ENCODE measurements at places on chromosomes 4 and X. TPM values are rescaled to one million over a fixed set of nuclear protein-coding genes. Genes with fewer than 3 reads are reported as not detected.

GRCh38 chr4:147160908-147161513 is 215.3 kb upstream of the TTC29 start:
- peak; percentile 36 for DNase-seq

The SUPT20HL1 gene
- not detected for total RNA-seq

The CCKAR gene
- not detected for total RNA-seq

- no peak for DNase-seq
Observed at GRCh38 chr4:8709729-8710360, 117.3 kb downstream of the CPZ start.

DNA sequence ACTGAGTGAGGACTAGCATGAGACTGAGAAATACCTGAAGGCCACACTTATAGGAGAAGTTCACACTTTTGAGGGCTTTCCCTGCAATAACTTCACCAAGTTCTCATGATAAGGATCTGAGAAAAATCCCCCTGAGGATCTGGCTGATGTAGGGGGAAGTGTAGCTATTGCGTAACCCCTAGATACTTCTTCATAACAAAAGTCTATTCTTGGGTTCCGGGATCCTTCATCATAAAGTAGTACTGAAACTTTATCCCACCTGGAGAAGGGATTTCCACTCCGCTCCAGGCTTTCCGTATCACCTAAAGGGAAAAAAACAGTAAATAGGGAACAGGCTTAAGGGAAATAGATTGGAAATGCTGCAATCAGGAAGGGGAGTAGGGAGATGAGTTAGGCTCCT is 13.3 kb downstream of the USP27X start:
- no peak for DNase-seq

- peak; percentile 93 for DNase-seq
Observed at GRCh38 chrX:2451501-2452316, 49.1 kb downstream of the DHRSX start.

- no peak for DNase-seq
Observed at GRCh38 chrX:1486177-1486576, 33.5 kb upstream of the ASMTL start.

The BEND2 gene
- total RNA-seq, result not detected
